ENCODE measurements at places on chromosomes 7 and 10.

DNA sequence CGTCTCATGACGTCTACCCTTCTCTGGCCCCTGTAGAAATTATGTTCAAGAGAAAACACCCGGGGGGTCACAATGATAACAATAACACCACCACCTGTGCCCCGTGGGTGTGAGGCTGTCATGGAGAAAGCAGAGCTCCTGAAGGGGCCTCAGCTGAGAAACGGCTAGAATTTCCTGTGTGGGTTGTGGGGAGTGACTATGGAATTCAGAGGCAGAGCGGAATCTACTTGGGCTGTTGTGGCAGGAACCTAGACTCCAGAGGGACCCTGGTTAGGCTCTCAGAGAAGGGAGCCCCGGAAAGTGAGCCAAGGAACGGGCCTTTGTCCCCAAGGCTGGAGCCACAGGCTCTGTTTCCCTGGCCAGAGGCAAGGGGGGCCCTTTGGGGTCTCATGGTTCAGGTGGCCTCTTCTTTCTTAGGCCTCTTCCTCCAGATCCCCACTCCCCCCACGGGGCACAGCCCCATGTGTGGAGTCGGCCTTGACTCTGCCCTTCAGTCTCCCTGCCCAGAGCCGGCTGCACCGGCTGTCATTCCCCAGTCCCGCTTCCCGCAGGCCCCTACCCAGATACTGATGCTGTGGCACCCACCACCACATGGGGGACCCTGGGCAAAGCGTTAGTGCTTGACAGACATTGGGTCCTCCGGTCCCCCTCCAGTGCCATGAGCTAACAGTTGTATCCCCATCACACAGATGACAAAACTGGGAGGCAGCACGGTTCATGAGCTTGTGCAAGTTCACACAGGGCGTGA lies 6.5 kb upstream of the GIMAP8 start:
- DNase-seq, result no peak

- no peak for DNase-seq
Measured at GRCh38 chr7:111089822-111090426, 1.0 kb upstream of the LRRN3 start.

DNA sequence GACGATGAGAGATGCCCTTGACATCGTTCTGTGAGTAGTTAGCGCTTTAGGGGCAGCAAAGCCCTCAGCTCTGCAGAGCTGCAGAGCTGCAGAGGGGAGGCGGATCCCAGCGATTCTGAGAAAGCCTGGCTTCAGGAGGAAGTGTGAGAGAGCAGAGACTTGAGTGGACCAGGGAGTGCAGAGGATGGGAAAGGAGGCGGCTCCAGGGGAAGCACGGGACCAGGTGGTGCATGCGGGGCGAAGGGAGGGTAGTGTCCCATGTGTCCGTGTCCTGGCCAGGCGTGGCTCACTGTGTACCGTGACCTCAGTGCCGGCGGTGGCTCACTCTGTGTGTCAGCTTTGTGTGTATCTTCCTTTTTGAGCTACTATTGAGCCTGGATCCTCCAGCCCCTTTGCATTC lies 250.8 kb upstream of the PITRM1 start:
- DNase-seq, result no peak

- DNase-seq, result no peak
Measured at GRCh38 chr7:139995017-139995915, 67.5 kb downstream of the PARP12 start.

GRCh38 chr10:30041196-30042105 lies 17.9 kb downstream of the JCAD start:
- DNase-seq, result no peak

- peak; percentile 85 for DNase-seq
Measured at GRCh38 chr10:101272229-101272868, 43.1 kb upstream of the LBX1 start.

- DNase-seq, result no peak
Measured at GRCh38 chr7:123398921-123399320, 135.5 kb downstream of the IQUB start.

DNA sequence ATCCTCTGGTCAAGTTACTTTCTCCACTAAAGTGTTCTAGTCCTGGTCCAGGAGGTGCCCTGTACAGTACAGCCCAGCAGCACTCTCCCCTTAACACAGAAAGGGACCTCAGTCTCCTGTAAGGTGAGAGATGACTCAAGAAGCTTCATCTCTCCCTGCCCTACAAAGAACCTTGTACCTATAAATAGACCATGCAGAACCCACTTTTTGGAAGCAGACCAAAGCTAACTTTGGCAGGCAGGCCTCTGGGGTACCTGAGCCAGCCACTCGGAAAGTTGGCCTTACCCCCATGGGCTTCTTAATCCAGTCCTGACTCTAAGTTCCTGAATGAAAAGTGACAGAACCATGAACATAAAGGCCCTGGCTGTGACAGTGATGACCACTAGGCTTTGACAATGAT lies 454.8 kb downstream of the KCNMA1 start:
- DNase-seq, result no peak

DNA sequence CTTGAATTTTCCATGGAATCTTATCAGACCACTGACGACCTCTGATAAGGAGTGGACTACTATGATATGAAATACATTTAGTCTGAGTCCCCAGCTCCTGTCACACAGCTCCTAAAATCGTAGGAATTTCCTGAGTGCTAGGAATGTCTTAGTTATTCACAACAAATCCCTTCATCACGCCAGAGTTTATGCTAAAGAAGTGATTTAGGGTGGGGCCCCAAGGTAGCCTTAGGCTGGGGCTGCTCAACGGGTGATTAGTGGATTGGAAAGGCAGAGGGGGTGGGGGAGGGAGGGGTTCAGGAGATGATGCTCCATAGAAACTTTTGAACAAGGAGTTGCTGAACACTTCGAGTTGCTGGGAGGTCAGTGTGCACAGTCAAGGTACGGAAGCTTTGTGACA lies 7.0 kb upstream of the TET1 start:
- no peak for DNase-seq

GRCh38 chr7:124840435-124840834 lies 74.8 kb upstream of the GPR37 start:
- DNase-seq, result no peak

DNA sequence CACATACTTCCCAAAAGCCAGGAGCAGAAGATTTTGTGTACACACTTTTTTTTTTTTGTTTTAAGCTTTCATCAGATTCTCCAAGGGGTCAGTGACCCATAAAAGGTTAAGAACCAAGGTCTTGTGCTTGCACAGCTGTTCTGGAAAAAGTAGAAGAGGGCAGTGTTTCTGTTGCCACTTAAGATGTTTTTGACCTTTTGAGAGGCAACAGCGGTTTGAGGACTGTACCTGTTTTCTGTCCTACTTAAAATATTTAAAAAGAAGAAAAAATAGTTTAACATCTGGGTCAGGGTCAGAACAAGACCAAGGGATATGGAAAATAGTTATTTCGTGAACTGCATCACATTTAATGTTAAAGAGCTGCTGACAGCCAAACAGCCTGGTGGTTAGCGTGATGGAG lies 32.9 kb downstream of the AUTS2 start:
- no peak for DNase-seq

- peak; percentile 50 for DNase-seq
Measured at GRCh38 chr10:46226900-46227558, 59.8 kb upstream of the ANTXRL start.

- no peak for DNase-seq
Measured at GRCh38 chr7:129315960-129316359, 91.1 kb downstream of the AHCYL2 start.

- no peak for DNase-seq
Measured at GRCh38 chr10:28046579-28046978, 47.7 kb upstream of the ODAD2 start.

- no peak for DNase-seq
Measured at GRCh38 chr7:99827040-99827778, 604 bp upstream of the CYP3A43 start.

DNA sequence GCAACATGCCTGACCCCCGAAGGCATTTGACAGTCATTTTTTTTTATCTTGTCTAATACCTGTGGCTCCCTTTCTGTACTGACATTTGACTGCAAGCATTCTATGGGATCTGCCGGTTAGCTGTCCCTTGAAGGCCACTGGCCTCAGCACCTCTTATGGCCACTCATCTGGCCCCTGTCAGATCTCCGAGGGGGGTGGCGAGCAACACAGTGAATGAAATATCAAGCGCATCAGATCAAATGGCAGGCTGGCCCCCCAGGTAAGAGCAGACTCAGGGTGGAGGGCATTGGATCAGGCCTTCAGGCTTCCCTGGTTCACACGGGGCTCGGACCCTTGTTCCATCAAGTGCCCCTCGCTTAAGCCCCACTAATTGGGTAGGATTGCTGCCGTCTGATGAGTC lies 199.6 kb upstream of the MKI67 start:
- DNase-seq, result no peak

DNA sequence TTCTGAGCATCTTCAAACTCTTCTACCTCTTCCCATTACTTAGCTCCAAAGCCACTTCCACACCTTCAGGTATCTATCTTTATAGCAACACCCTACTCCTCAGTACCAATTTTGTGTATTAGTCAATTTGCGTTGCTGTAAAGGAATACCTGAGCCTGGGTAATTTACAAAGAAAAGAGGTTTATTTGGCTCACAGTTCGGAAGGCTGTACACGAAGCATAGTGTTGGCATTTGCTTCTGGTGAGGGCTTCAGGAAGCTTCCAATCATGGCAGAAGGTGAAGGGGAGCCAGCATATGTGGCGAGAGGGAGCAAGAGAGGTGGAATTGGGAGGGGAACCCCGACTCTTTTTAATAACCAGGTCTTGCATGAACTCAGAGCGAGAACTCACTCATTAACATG lies 17.6 kb upstream of the CRYGN start:
- DNase-seq, result no peak

- peak; percentile 63 for DNase-seq
Measured at GRCh38 chr7:142496545-142496991, 238.7 kb upstream of the PRSS58 start.

GRCh38 chr7:157441023-157441399 lies 104.2 kb downstream of the DNAJB6 start:
- peak; percentile 60 for DNase-seq

DNA sequence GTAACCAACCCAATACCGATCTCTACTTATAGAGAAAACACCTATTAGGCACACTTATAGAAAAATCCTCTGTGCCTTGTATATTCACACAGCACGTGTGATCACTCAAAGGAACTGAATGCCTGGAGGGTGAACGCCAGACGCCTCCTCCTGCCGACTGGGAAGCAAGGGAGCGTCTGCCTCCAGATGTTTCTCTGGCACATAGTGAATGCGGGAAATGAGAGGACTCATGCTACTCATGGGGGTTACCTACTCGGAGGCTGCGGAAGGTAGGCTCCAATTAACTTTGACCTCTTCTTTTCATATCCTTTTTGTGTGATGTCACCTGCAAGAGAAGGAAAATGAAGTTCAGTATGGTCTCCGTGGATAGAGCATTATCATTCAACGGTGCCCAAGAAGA lies 203.3 kb downstream of the DIP2C start:
- no peak for DNase-seq

DNA sequence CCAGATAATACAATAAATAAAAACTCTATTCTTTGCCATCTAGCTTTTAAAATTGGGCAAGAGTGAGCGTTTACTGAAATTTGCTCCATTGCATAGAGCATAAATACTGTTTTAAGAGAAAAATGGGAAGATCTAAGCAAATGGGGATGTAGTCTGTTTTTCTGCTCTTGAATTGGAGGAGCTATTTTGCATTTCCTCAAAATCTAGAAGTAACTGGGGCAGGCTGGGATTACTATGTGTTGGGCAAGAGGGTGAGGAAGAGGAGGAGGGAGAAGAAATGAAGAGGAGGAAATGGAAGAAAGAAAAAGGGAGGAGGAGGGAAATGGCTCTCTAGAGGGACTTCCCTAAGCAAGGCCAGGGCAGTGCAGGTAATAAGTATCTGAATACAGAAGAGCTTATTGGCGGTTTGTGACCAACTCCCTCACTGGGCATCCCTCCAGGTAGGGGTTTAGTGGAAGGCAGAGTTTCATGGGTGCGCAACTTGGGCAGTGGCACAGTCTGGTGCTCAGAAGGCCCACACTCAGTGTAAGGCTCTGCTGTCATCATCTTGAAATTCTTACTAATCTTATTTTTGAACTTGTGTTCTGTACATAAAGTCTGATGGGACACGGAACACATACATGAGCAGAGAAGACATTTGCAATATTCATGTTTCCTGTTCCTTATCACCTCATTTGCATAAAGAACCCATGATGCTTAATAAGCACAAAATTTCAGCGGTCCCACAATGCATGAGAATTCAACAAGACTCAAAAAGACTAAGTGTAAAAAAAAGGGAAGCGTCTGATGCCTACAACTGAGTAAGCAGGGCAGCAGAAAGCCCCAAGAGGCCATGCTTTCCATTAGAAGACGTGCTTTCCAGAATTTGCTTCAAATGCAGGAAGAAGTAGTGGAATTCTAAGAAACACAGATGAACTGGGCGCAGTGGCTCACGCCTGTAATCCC lies 116.9 kb downstream of the EVX1 start:
- DNase-seq, result no peak

- DNase-seq, result no peak
Measured at GRCh38 chr7:151310578-151310977, 31.0 kb upstream of the NUB1 start.

GRCh38 chr7:143512488-143513340 lies 35.0 kb downstream of the TAS2R41 start:
- DNase-seq, result no peak

DNA sequence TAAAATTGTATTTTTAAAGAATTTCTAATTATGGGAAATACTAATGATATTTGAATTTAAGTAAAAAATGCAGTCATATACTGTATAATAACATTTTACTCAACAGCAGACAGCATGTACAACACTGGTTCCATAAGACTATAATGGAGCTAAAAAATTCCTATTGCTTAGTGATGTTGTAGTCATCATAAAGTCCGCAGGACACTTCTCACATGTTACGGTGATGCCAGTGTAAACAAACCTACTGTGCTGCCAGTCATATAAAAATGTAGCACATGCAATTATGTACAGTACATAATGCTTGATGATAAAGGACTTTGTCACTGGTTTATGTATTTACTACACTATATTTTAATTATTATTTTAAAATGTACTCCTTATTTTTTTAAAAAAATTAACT lies 629.3 kb downstream of the IPMK start:
- DNase-seq, result no peak

DNA sequence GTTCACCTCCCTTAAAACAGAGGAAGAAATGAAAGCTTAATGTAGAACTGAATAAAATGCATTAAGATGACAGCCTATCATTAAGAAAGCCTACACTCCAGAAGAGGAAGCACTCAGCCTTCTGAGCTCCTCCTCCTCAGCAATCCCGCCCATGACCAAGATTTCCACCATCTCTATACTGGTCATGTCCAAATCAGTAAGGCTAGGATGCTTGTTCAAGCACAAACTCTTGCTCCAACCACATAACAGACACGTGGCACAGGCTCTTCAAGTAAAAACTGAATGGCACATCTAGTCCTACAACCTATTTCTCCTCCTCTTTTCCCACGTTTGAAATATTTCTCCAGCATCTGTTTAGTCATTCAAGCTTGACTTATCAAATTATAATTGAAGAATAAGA lies 454.1 kb downstream of the PARD3 start:
- no peak for DNase-seq

GRCh38 chr7:98774884-98775283 lies 94.9 kb downstream of the TMEM130 start:
- DNase-seq, result no peak

GRCh38 chr10:73456187-73456890 lies 23.0 kb upstream of the MSS51 start:
- no peak for DNase-seq

All from activated effector memory CD4-positive, alpha-beta T cell treated with anti-CD3 and anti-CD28 coated beads, Interleukin-2, amount 50 U/mL, for 16 hours (primary cell).